ENCODE measurements at places on chromosomes 7 and 10.

GRCh38 chr7:115779561-115779960 is 251.0 kb downstream of the TFEC start:
- no peak for DNase-seq

- DNase-seq: no peak
Measured at GRCh38 chr10:7218968-7219367, 191.9 kb downstream of the SFMBT2 start.

DNA sequence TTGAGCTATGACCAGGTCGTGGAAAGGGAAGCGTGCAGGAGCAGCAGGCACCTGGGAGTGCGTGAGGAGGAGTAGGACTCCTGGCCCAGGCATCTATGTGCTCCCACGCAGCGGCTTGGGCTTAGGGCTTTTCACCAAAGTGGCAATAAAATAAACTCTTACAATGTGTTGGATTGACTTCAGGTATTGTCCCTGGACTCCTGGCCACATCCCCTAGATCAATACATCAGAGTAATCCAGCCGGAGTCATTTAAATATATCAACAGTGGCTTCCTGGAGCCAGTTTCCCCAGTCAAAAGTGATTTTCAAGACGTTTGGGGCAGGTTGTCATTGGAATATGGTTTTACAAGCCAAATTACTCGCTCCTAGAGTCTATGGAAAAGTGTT is 344.4 kb downstream of the WDR11 start:
- no peak for DNase-seq

DNA sequence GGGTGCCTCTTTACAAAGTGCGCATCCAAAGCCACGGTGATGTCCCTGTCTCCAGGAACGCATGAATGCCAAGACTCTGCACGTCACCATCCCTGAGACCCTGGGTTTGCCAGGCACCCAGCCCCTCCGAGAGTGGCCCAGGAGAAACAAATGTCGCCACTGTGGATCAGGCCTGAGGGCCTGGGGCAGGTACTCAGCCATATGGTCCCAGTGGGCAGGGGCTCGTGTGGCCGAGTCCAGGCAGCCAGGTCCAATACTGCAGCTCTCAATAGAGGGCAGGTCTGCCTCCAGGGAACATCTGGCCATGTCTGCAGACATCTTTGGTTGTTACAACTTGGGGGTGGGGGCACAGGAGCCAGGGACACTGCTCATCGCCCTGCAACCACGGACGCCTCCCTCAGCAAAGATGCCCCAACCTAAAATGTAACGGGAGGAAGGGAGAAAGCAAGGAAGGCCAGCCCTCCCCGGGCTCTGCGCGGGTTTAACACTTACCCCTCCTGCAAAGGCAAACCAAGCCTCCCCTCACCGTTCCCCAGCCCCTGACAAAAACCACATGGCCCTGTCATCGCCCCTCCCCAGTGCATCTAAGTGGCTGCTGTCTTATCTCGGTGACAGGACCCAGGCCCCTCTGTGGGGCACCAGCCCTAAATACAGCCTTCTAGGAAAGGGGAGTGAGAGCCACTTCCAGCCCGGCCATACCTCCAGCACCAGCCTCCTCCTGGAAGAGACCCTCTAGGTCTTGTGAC is 10.3 kb upstream of the PAPOLB start:
- no peak for DNase-seq

DNA sequence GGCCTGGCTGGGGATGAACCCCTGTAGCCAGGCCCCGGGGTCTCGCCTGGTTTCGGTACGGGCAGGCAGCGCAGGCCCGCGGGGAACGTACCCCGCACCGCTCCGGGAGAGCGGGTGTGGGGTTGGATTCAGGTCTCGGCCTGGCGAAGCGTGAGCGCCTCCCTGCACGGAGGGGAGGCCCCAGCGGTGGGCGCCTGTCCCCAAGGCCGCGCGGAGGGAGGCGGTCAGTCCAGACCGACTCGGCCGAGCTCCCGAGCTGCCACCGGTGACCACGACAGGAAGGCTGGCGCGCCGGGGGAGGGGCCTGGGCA is 378 bp upstream of the INPP5F start:
- DNase-seq: no peak

GRCh38 chr10:132996603-132997343 is 54.4 kb upstream of the CFAP46 start:
- no peak for DNase-seq

DNA sequence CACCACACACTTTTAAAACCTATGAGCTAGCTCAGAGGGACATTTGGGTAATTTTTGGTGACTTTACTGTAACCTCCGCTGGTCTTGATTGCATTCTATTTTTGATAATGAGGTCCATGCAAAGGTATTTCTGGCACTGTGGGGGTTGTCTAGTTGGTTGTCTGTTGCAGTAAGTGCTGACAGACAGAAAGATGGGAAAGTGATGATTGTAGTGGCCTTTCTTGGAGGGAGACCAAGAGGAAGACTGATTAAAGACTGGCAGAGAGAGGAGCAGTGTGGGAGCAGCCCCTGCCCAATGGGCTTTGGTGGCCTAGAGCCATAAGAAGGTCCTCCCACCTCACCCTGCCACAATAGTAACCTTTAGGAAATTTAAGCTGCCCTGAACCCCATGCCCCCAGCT is 173.4 kb upstream of the CTBP2 start:
- no peak for DNase-seq

DNA sequence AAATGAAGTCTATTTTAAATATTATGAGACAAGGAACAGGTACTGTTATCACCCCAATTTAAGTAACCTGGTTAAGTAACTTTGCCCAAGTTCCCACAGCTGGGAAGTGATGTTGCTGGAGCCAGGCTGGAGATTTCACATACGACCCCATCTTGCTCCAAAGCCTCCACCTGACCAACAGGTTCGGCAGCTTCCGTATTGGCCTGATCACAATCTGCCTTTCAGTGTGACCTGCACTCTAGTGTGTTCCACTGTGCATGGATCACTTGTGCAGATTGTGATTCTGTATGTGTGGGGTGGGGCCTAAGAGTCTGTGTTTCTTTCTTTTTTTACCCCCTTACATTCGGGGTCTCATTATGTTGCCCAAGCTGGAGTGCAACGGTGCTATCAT is 66.1 kb downstream of the PRTFDC1 start:
- DNase-seq: no peak

DNA sequence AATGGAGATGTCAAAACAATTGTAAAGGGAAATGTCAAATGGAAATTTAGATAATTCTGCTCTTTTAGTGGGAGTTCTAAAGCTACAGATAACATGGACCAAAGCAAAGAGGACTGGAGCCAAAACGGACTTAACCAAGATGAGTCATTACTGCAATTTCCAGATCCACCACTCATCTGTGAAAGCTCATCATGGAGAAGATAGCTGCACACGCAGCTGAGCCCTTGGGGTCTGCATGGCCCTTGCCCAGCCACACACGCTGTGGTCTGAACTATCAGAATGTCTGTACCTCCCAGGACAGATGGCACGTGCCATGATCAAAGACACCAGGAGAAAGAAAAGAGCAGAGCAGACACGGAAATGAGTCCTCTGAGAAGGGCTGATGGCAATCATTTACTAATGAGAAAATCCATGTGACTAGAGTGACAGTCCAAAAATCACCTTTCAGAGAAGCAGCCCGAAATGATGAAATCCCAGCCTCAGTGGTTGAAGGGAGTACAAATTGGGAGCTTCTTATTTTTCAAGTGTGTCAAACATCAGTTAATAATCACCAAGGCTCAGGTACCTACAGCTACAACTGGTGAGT is 177.9 kb upstream of the MGMT start:
- DNase-seq: no peak

- DNase-seq: no peak
Measured at GRCh38 chr7:13920053-13920697, 69.3 kb downstream of the ETV1 start.

GRCh38 chr10:22459496-22459895 is 114.2 kb downstream of the SPAG6 start:
- DNase-seq: no peak

GRCh38 chr10:48604039-48604990 is 558 bp downstream of the ARHGAP22 start:
- DNase-seq: no peak

- no peak for DNase-seq
Measured at GRCh38 chr10:113823389-113823788, 30.5 kb downstream of the DCLRE1A start.

DNA sequence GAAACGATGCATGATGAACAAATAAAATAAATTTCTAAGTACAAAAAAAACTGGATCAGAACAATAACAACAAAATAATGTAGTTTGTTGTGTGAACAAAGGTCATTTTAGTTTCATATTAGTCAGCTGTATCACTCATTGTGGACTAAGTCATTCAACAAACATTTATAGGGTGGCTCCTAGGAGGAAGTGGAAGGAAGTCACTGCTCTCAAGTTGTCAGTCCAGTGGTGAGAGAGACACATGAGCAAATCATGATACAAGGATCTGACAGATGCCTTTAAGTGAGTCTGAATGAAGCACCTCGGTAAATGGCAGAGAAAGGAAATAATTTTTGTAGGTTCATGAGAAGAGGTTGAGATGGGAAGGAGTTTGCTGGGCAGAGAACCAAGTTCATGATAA is 56.8 kb downstream of the EPDR1 start:
- DNase-seq: no peak

- no peak for DNase-seq
Measured at GRCh38 chr10:27717861-27718260, 27.8 kb downstream of the MKX start.

DNA sequence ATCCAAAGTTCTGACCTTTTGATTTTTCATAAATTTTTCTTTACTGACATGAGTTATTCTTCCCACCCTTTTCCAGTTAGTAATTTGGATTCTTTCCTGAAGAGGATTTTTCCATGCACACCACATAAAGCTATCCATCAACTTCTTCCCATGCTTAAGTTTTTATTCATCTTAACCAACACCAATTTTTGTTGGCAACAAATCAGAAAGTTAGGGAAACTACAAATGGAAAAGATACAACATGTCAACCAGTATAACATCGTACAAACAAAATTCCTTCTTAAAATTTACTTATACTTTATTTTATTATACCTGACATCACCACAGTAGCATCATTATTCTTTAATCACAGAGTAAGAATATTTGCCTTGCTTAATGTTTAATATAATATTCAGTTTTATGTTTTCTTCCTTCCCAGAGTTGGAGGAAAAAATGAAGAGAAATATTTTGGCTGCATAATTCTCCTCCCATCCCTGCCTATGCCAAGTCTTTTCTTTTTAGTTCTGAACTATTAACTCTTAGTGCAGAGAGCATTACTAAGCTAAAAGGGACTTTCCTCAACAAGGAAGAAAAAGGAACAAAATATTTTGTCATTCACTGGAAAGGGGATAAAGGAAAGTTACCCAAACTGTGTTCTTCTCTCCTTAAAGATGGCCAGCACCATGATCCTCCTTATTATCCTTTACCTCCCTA is 67.5 kb upstream of the MEOX2 start:
- no peak for DNase-seq

DNA sequence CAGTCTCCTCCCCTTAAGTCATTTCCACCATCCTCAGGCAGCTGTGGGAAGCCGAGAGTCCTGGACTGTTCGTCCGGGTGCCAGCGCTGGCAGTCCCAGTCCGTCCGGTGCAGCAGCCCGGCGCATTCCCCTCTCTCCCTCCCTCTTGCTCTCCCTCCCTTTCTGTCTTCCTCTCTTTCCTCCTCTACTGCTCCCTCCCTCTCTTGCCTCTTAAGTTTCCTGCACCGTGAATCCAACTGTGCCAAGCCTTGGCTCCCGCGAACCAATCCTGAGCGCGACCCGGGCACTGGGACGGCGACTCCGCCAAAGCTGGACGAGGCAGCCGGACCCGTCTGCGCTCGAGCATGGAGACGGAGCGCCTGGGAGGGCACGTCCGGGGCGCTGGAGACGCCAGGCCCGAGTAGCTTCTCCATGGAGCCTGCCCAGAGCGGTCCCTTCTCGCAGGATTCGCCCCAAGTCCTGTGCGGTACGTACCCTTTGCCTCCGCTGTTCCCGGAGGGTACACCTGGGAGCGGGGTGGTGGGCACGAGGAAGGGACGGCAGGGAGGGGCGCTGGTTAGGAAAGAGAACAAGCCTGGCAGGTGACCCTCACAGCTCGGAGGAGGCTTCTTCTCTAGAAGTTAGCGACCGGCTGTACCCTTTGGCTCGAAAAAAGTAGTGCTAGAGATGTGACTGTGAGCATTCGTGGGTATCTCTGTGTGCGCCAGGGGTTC is 1.0 kb downstream of the NXPH1 start:
- DNase-seq: no peak

DNA sequence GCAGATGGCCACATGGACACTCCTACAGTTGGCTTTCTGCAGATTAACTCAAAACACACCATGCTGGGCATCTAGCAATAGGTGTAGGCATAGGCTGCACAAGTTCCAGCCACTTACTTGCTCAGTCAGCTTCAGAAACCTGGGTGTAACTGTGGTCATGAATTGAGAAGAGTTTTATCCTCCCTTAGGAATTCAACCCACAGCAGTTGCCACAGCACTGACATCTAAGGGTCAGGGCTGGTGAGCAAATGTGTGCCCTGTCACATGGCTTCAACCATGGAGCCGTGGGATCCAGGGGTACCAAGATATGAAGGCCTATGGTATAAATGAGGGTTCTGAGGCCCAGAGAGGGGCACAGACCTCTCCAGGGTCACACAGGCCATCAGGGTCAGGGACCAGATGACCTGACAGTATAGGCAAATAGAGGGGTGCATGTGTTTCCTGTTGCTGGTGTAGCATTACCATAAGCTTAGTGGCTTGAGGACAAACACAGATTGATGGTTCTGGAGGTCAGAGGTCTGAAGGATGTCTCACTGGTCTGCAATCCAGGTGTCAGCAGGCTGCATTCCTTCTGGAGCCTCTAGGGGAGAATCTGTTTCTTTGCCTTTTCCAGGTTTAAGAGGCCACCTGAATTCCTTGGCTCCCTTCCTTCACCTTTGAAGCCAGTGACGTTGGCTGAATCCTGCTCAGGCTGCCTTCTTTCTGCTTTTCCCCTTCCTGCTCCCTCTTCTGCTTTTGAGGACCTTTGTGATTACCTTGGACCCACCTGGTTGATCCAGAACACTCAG is 24.1 kb downstream of the MINDY4 start:
- DNase-seq: no peak

- no peak for DNase-seq
Measured at GRCh38 chr7:116334555-116334954, 124.2 kb downstream of the TES start.

- peak; percentile 72 for DNase-seq
Measured at GRCh38 chr7:63899691-63900393, 98.8 kb upstream of the ZNF722 start.

DNA sequence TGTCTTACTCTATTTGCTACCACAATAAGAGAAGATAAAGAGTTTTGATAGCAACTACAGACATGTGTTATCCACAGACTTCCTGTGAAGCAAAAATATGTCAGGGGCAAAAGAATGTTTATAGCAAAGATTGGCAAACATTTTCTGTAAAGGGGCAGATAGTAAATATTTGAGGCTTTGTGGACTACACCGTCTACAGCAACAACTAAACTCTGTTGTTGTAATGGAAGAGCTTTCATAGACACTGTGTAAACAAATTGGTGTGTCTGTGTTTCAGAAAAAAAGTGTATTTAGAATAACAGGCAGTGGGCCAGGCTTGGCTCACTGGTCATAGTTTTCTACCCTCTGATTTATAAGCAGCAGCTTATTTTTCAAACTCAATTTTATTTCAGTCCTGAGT is 521.4 kb downstream of the ANKRD7 start:
- DNase-seq: no peak

- no peak for DNase-seq
Measured at GRCh38 chr10:124875596-124875995, 66.3 kb upstream of the ZRANB1 start.

Measured in activated T-helper 1 cell treated with Interleukin-2 at 50 U/mL for 16 hours (primary cell).